ENCODE measurements at places on chromosomes 5 and 9.

DNA sequence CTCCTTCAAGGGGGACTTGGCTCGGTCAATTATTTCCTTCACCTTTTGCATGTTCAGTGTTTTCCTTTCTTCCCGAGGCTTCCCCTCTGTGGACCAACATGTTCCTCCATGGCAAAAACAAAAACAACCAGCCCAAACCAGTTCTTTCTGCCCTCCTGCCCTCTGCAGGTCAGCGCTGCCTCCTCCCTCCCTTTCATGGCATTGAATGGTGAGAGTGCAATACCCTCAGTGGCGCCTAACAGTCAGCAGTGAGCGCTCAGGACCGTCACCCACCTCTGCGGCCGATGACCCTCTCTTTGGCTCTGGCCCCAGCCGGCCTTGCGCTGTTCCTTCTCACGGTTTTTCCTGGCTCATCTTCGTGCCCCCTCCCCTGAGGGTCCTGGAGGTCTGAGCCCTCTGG, 34.4 kb upstream of the GNE start:
- DNase-seq = no peak

GRCh38 chr9:78035383-78035993, 3.9 kb upstream of the GNAQ start:
- peak; percentile 60 for DNase-seq

DNA sequence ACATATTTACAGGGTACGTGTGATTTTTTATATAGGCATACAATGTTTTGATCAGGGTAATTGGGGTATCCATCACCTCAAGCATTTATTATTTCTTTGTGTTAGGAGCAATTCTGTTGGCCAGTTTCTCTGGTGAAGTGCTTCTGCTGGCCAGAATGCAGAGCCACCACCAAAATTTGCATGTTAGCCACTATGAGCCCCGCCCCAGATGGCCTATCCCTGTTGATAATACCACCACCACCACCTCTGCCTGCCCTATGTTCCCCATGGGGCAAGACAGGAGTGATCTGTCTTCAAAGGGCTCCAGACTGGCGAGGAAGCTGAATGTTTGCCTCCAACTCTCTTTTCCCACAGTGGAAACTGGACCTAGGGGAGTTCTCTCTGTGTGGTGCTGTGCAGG, 26.0 kb upstream of the JAK2 start:
- no peak for DNase-seq

- DNase-seq = no peak
Measured at GRCh38 chr9:86187121-86187520, 72.3 kb downstream of the C9orf153 start.

- DNase-seq = peak; percentile 62
Measured at GRCh38 chr5:14849516-14850294, 21.9 kb downstream of the ANKH start.

DNA sequence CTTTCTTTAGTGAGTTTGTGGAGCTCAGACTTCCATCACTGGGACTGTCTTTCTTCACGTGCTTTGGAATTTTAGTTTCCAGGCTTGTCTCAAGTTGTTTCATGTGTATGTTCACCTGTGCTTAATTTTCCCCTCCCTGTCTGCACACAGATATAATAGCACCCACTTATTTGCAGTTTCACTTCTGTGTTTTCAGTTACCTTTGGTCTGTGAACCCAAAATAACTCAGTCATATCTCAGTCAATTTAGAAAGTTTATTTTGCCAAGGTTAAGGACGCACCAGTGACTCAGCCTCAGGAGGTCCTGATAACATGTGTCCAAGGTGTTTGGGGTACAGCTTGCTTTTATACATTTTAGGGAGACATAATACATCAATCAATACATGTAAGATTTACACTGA, 330.4 kb downstream of the ICE1 start:
- DNase-seq = no peak

DNA sequence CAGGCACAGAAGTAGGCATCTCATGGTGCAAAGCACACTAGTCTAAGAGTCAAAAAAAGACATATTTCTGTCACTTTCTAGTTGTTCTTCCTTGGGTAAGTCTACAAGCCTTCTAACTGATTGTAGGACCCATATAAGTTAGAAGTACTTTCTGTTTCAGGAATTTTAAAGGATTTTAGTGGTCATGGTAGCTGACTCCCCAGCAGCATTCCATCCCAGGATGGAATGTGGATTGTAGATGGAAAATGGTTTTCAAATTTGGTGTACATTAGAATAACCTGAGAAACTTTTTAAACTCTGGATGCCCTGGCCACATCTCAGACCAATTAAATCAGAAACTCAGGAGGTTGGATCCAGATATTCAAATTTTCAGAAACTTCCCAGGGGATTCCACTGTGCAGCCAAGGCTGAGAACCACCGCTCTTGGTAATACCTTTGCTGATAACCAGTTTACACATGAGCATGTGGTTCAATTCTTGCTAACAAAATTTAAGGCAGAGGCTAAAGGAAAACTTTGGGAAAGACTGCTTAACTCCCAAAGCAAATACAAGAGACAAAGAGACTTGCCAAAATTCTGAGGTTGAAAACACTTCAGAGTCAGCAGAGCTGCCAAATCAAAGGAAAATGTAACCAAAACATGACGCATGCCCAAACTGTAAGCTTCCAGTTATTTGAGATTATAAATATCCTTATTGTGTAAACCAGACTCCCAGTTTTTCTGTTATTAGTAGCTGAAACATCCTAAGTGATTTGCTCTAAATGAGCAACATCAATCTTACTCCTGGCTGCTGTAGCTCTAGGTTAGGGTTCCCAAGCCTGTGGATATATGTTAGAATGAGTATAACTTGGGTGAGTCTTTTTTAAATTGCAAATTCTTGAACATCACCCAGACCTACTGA, 145.4 kb upstream of the MTAP start:
- peak; percentile 94 for DNase-seq

GRCh38 chr5:43571237-43571636, 14.4 kb upstream of the PAIP1 start:
- DNase-seq = no peak

DNA sequence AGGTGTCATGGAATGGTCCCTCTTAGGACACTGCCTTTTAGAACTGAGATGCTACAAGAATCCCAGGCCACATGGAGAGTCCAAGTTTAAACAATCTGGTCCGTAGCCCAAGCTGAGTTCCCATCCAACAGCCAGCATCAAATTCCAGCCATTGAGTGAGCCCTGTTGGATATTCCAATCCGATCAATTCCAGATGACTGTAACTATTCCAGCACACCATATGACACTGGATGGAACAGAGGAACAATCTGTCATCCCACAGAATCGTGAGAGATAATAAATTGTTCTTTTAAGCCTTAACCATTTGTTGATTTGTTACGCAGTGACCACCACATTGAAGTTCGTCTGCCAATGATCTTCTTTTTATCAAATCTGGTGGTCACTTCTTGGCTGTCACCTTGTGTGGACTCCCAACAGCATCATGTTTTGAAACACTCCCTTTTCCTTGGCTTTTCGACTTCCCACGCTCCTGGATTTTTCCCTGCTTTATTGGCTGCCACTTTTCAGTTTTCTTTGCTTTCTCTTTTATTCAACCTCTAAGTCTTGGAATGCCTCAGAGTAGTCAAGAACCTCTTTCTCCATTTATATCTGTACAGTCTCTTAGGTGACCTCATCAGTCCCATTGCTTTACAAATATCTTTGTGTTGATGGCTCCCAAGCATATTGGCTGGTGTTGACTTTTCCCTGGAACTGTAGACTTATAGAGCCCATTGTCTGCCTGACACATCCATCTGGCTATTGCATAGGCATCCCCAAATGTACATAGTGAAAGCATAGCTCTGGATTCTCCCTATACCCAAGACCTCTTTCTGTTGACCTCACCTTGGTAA, 46.1 kb downstream of the TNFSF15 start:
- no peak for DNase-seq

Measured in astrocyte (in vitro differentiated cells and primary cell).